ENCODE measurements at places on chromosomes 1 and 21. TPM values are rescaled to one million over a fixed set of nuclear protein-coding genes. Genes with fewer than 3 reads are reported as not detected.

DNA sequence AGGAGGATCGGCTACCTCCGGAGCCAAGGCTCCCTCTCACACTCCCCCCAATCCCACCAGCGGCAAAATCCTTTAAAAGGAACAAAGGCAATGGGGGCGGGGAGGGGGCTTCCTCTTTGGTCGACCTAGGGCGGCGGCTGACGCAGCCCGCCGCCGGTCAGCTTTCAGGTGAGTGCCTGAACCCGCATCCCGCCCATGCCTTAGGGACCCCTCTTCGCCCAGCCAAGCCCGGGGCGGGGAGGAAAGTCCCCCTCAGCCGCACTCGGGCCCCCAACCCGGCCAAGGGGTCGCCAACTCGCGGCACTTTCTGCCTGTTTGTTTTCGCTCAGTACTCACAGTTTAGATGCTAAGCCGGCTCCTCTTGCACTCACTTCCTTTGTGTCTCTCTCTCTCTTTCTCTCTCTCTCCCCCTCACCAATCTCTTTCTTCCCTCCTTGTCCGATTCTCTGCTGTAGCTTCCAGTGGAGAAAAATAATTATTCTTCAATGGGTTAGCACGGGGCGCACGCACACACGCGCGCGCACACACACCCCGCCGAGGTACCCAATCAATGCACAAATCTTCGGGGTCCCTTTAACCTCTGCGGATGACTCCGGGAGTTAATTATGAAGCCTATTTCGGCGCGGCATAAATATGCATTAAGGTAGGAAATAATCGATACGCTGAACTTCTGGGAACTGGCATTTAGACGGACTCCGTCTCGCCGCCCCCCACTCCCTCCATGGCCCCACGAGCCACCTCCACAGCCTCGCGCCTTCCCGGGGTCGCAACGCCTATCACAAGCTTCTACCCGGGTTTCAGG lies at the start of gene BLACAT1:
Gene BLACAT1, minus strand, starts transcription at position 465 of the 802 bp plus-strand sequence.
- DNase-seq: no peak

- peak; percentile 20 for DNase-seq
Measured at GRCh38 chr1:69738458-69739250, 170.9 kb downstream of the LRRC7 start.

- DNase-seq: no peak
Measured at GRCh38 chr1:36081926-36082485, 1.9 kb upstream of the TEKT2 start.

DNA sequence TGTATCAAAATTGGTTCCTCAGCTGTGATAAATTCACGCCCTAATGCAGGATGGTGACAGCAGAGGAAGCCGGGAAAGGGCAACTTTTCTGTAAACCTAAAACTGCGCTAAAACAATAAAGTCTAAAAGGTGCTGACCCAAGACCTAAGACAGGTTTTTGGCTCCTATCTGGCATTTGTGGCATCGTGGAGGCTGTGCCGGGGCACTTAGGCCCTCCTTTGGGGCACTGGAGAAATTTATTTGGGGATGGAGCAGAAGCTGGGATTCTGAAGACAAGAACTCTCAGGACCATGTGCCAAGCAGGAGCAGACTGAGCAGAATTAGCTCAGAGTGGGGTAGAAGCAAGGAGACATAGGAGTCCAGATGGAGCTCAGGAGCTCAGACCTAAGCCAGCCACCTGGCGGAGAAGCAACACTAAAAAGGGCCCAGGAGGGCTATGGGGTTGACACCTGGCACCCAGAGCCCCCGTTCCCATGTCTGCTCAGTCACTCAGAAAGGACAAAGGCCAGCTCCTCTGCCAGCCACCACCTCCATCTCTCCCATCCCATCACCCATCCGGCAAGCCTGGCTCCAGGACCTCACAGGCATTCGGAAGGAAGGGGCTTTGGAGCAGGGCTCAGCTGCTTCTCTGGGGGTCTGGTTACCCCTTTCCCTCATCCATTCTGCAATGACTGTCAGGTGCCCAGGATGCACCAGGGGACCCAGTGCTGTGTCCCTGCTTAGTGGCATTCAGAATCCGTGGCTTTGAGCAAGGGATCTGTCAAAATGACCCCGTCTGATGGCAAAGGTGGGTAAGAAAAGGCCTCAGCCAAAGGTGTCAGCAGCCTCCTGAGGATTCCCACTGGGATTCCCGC lies 347.7 kb downstream of the NPHP4 start:
- no peak for DNase-seq

The PYHIN1 gene
- not detected for total RNA-seq

The CYP4Z1 gene
- not detected for total RNA-seq

DNA sequence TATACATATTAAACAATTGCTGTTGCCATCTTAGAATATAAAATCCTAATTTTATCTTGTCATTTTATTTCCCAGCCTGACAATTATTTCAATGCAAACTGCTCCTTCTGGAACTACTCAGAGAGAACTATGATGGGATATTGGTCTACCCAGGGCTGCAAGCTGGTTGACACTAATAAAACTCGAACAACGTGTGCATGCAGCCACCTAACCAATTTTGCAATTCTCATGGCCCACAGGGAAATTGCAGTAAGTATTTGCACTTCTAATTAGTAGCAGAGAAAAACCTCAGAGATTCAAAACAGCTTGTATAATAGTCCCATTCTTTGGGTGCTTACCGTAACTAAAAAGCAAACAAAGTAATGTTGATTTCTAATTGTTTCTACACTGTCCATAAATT lies 167.2 kb downstream of the ADGRL2 start:
- no peak for DNase-seq

The OLFML2B gene
- total RNA-seq: 14.5 TPM

The PEAR1 gene
- 10.8 TPM for total RNA-seq

GRCh38 chr21:36235058-36235582 lies 78.5 kb downstream of the DOP1B start:
- DNase-seq: no peak

The WNT4 gene
- not detected for total RNA-seq

All from fibroblast of the aortic adventitia (primary cell).